ENCODE measurements at places on chromosomes 7 and 10. TPM values are rescaled to one million over a fixed set of nuclear protein-coding genes. Genes with fewer than 3 reads are reported as not detected.

The PTPRN2 gene
- total RNA-seq: 0.91 TPM

The HOGA1 gene
- total RNA-seq: 1.1 TPM

The AOC1 gene
- not detected for total RNA-seq

The MBL2 gene
- total RNA-seq: not detected

The EPDR1 gene
- total RNA-seq: 81.3 TPM

The PRXL2A gene
- 46.5 TPM for total RNA-seq

The TCAF2 gene
- total RNA-seq: 0.30 TPM

The SPDYE11 gene
- not detected for total RNA-seq

The BICC1 gene
- total RNA-seq: 32.9 TPM

The PFKP gene
- 485 TPM for total RNA-seq

Measured in A549 treated with DMSO at 1 μM for 4 hours (cell line).